Neural crest cell (in vitro differentiated cells): ENCODE measurements at places on chromosomes 12 and 14.
A peak's percentile ranks its signal among the peaks of the same experiment; 100 is the strongest.

DNA sequence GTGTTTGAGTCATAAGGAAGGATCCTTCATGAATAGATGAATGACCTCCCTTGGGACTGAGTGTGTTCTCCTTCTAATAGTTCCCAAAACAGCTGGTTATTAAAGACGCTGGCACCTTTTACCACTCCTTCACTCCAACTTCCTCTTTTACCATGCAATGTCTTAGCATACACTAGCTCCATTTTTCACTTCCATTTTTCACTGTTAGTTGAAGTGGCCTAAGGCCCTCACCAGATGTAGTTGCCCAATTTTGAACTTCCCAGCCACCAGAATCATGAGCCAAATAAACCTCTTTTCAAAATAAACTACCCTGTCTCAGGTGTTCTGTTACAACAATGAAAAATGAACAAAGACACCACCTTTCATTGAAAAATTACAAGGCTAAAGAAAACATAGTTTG, 64.7 kb downstream of the GPR65 start:
- DNase-seq: no peak

DNA sequence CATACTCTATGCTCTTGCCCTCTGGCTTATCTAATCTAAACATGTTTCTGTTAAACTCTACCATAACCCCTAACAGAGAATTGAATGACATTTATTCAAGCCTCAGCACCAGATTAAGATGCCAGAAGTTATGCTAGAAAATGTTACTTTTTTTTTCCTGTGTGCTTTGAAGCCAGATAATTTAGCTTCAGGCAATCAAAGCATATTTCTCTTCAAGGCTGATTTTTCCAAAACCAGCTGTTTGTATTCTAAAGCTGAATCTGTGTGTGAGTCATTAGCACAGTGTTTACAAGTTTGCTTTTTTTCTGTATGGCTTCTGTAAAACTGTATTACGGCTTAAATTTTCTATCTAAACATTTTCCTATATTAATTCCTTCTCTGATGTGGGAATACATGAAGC, 326.1 kb downstream of the FSCB start:
- no peak for DNase-seq

GRCh38 chr14:104694475-104694950, 5.1 kb downstream of the INF2 start:
- no peak for DNase-seq

DNA sequence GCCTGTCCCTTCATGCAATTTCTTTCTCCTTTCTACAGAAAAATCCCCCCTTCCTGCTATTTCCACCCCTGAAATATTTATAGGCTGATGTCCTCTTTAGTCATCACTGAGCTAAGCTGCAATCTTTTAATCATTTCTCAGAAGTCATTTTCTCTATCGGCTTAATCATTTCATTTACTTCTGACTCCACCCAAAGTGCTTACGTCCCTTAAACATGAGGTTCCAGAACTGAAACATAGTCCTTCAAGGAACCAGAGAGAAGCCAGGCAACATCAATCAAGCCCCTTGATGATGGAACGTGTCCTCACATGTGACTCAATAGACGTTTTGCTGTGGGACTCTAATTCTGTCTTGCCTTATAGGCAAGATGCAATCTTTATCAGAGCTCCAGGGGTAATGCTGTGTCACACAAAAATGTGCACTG, 148.7 kb upstream of the KRR1 start:
- DNase-seq: no peak

GRCh38 chr12:50986966-50987737, 34.8 kb downstream of the HIGD1C start:
- DNase-seq: peak; percentile 21

DNA sequence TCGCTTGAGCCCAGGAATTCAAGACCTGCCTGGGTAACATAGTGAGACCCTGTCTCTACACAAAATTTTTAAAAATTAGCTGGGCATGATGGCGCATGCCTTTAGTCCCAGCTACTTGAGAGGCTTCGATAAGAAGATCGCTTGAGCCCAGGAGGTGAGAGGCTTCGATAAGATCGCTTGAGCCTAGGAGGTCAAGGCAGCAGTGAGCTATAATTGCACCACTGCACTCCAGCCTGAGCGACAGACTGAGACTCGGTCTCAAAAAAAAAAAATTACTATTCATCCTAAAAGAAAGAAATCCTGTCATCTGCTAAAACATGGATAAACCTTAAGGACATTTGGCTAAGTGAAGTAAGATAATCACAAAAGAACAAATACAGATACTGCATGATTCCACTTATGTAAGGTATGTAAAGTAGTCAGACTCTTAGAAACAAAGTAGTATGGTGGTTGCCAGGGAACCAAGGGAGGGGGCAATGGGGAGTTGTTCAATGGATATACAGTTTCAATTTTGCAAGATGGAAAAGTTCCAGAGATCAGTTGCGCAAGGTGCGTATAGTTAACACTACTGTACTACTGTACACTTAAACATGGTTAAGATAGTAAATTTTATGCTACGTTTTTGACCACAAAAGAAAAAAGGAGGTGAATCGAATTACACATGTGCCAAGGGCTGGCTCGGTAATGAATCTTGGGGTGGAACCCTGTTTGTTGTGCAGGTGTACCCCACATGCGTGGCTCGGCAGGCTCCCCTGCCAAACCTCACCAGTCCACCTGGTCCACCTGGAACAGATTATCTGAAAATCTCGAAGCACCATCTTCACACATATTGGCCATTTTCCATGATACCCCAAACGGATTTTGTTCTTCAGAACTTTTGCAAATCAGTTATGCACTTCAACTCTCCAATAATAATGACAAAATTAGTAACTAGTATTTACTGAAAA, 18.3 kb upstream of the ATP2A2 start:
- DNase-seq: no peak
